ENCODE measurements at places on chromosomes 13 and 19.

GRCh38 chr19:45177817-45178261 lies at the start of gene TRAPPC6A:
TRAPPC6A (minus strand) TSS chr19:45178237; CDS start chr19:45178218, 19 bp downstream.
- DNase-seq = peak; percentile 46

DNA sequence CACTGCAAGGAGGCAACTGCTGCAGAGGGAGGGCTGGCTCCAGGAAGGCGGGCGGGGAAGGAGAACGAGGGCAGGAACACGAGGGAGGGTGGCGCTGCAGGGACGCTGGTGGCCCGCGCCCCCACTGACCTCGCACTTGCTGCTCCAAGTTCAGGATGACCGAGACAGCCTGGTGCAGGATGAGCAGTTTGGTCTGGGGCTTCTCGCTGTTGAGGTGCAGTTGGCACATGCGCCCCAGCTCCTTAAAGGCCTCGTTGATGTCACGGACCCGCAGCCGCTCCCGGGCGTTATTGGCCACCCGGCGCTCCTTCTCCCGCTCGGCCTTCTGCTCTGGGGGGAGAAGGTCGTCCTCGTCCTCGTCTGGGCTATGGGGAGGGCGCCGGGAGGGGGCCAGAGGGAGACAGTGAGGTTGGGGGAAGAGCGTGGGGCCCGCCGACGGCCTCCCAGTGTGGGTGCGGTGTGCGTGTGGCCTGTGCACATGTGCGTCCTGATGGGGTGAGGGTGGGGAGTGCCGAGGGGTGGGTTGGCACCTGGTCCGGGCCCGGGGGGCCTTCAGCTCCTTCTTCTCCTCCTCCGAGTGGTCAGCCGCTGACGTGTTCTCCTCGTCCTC lies 10.0 kb upstream of the UQCR11 start:
- no peak for DNase-seq

GRCh38 chr13:64078025-64078424 lies 2662.4 kb upstream of the PCDH20 start:
- DNase-seq = no peak

- DNase-seq = no peak
Measured at GRCh38 chr19:54429176-54429495, 13.9 kb downstream of the TTYH1 start.

GRCh38 chr19:47376589-47377144 lies 27.6 kb downstream of the DHX34 start:
- DNase-seq = no peak

- DNase-seq = no peak
Measured at GRCh38 chr19:6448045-6448444, 11.5 kb downstream of the SLC25A23 start.

GRCh38 chr13:53045189-53045588 lies 16.6 kb downstream of the OLFM4 start:
- peak; percentile 1 for DNase-seq

GRCh38 chr19:8209462-8210378 lies 550 bp downstream of the CERS4 start:
- DNase-seq = peak; percentile 39
